ENCODE measurements at places on chromosomes 5 and 9. TPM values are rescaled to one million over a fixed set of nuclear protein-coding genes. Genes with fewer than 3 reads are reported as not detected.

The SPINK13 gene
- total RNA-seq, result not detected

The PTPA gene
- total RNA-seq, result 83.3 TPM

The FCHO2 gene
- 36.5 TPM for total RNA-seq

The PCDHGB4 gene
- 8.2 TPM for total RNA-seq

All from Calu3 (cell line).